Neural crest cell (in vitro differentiated cells): ENCODE measurements at places on chromosomes 1 and 21. TPM values are rescaled to one million over a fixed set of nuclear protein-coding genes. Genes with fewer than 3 reads are reported as not detected.

GBP7 gene
- not detected in 2 replicates for total RNA-seq

AGT gene
- 0.16 and 0.26 TPM in 2 replicates for total RNA-seq

UQCRH gene
- total RNA-seq = 325 and 341 TPM in 2 replicates

PCBP3 gene
- 5.1 and 5.6 TPM in 2 replicates for total RNA-seq

HECTD3 gene
- 26.8 and 29.3 TPM in 2 replicates for total RNA-seq

LRRIQ3 gene
- total RNA-seq = 0.35 and 0.57 TPM in 2 replicates

CD53 gene
- not detected in 2 replicates for total RNA-seq

DNA sequence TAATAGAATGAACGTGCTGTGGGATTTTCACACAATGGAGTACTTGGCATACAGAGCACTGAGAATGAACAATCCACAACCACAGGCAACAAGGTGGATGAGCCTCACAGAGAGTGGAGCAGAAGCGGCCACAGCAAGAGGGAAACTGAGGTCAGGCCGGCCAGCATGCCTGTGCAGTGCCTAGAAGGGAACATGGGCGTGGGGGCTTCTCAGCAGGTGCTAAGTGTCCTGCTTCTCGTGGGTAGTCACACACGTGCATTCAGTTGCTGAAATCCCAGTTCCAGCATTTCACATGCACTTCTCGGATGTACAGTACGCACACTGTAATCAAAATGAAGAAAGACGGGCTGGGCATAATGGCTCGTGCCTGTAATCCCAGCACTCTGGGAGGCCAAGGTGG lies 33.1 kb downstream of the WDR4 start:
- no peak for DNase-seq

GRCh38 chr1:40919475-40920011 lies 57.4 kb upstream of the CITED4 start:
- no peak for DNase-seq

GRCh38 chr1:224503161-224504118 lies 68.8 kb upstream of the WDR26 start:
- DNase-seq = peak; percentile 40

- DNase-seq = no peak
Observed at GRCh38 chr1:197277166-197277565, 9.1 kb downstream of the CRB1 start.

DNA sequence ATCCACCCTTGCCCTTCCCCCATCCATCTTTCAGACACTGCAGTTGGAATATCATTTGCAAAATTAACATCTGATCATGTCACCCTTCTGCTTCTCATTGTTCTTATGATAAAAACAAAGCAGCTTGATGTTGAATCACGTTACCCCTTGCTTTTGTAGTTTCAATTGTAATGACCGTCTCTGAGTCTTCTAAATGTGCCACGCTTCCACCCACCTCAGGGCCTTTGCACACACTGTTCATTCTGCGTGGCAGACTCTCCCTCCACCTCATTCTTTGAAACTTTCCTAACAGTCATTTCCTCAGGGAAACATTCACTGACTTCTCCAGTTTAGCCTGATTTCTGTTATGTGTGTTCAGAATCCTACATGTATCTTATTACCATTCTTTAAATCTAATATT lies 143.6 kb upstream of the LMO4 start:
- DNase-seq = no peak

DNA sequence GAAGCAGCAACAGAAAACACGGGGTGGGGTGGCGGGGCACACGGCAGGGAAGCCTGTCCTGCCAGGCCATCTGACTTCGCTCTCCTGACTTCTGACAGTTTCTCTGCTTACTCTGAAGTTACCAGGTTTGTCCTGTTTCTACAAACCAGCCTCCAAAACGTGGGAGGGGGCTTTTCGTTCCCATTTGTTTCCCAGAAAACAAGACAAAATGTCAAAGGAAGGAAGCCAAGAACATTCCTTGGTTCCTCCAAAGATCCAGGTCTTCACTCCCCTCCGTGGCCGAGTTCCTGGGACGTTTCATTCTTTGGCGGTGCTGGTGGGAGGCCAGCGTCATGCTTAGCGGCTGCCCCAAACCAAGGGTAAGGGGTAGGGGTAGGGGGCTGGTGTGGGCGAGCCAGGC lies 49.6 kb downstream of the MEGF6 start:
- DNase-seq = no peak

- no peak for DNase-seq
Observed at GRCh38 chr1:82920418-82921248, 1078.3 kb downstream of the TTLL7 start.

GRCh38 chr1:75668813-75669212 lies 55.7 kb upstream of the ACADM start:
- DNase-seq = no peak

DNA sequence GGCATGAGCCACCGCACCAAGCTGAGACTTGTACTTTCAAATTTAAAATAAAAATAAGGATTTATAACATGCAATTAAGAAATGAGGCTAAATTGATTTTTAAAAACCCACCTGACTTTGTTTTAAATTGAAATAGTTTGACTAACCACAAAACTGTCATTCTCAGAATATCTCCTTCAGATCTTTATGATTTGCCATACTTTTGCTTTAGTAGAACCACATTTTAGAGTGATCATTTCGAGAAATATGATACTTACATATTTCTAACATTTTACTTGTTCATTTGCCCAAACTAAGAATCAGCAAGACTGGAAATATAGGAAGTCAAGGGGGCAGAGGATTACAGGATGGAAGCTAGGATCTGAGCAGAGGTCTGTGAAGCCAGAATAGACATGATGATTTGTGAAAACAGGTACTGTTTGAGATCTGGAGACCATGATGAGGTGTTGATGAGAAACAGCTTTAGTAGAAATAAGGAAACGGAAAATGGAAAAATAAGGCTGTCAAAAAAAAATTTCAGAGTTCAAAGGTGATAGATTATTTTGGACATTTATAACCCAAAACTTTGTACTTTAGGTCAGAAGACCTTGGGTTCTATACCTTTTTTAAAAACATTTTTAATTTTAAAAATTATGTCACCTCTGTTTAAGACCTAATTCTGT lies 44.8 kb downstream of the GIPC2 start:
- DNase-seq = no peak

GRCh38 chr1:113142791-113143190 lies 69.8 kb downstream of the LRIG2 start:
- DNase-seq = no peak

DNA sequence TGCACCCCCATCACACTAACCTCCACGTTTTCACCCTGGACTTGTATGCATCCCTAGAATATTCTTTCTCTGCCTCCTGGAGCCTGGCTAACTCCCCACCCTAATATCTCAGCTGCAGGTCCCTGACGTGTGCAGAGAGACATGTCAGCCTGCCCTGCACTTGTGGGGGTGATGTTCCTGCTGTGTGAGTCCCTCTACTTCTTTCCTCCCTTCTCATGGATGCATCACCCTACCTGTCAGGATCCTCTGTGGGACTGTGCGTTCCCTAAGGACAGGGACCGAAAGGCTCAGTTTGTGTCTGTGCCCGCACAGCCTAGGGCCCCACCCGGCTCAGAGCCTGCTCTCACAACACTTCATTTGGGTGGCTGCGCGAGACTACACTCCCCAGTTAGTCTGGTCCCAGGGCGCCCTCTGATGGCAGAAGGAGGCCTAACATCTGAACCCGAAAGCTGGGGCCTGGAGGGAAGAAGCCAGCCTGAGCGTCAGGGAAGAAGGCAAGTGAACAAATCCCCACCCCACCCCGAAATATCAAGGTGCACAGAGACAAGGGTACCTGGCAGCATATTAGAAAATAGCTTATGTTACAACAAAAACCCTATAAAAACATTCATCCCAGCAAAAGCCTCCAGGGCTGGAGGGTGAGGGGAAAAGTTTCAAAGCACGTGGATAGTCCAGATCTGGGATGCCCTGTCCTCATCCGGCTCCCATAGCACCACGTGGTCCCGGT lies 3.7 kb downstream of the CD52 start:
- peak; percentile 98 for DNase-seq

GRCh38 chr21:46295177-46295770 lies 9.1 kb downstream of the YBEY start:
- DNase-seq = no peak

GRCh38 chr1:54490361-54491248 lies 57.4 kb upstream of the ACOT11 start:
- peak; percentile 30 for DNase-seq

GRCh38 chr1:101438359-101438758 lies 201.5 kb downstream of the S1PR1 start:
- no peak for DNase-seq
